ENCODE measurements at places on chromosomes 1 and 21.

GRCh38 chr1:151684128-151684527, 32.5 kb downstream of the CELF3 start:
- DNase-seq: no peak

DNA sequence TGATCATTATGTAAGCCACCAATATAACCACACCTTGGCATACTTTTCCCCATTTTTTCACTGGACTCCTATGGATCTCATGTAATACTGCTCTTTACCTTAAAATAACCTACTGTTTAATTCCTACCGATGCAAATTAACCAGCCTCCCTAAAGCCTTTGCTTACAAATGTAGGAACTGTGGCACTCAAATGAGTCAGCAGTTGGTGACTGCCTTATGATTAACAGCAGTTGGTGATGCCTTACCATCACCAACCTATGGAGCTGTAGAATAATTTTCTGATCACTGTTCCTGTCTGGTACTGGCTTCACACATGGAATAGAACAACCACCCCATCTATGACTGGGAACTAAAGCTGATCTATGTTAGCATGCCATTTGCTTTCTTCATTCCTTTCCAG, 7.8 kb upstream of the NUDT17 start:
- no peak for DNase-seq

DNA sequence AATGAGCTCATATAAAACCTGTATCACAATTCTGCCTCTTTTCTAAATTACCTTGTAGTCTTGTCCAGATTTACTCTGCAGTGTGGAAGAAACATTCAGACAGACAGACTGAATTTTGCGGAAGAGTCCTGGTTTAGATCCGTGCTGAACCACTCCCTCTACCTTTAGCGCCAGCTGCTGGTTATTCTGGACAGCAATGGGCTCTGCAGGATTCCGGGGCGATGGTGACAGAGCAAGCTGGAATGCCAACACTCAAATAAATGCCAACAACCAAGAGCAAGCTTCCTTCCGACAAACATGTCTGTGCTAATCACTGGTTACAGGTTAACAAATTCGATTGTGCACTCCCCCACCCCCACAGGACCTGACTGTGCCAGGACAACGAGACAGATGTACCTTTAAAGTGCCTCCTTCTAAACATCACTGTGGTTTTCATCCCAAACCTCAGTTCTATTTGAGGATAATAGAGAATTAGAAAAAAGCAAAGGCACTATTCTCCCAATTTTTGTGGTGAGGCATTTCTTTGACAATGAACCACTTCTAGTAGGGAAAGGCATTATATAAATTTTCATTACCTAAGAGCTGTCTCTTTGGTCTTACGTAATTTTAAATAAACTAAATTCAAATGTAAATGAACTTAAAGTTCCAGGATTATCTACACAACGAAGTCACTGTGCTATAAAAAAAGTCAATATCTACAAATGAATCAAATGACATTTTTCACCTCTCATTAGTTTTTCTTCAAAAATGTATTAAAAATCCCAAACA, 90.4 kb downstream of the INTS7 start:
- DNase-seq: no peak

DNA sequence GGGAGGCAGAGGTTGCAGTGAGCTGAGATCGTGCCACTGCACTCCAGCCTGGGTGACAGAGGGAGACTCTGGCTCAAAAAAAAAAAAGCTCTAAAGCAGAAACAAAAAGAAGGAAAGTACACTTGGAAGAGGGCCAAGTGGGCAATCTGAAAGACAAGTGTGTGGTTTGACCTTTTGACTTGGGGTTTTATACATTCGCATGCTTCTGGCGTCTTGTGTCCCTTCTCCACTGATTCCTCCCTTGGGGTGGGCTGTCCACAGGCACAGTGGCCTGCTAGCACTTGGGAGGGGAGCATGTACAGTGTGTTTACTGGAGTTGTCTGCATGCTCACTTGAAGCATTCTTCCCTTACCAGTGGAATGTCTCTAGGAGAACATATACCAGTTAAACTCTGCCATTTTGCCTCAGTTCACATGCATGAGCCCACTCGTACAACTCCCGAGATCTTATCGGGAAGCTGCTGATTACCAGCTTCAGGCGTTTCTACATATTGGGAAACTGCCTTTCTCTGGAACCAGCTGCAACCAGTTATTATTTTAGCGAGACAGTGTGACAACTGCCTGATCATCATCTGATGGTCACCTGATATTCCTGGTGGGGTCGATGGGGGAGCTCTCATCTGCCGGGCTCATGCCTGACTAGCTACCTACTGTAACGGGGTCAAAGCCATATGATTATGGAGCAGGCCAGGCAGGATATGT, 113.5 kb upstream of the ZNF678 start:
- no peak for DNase-seq

DNA sequence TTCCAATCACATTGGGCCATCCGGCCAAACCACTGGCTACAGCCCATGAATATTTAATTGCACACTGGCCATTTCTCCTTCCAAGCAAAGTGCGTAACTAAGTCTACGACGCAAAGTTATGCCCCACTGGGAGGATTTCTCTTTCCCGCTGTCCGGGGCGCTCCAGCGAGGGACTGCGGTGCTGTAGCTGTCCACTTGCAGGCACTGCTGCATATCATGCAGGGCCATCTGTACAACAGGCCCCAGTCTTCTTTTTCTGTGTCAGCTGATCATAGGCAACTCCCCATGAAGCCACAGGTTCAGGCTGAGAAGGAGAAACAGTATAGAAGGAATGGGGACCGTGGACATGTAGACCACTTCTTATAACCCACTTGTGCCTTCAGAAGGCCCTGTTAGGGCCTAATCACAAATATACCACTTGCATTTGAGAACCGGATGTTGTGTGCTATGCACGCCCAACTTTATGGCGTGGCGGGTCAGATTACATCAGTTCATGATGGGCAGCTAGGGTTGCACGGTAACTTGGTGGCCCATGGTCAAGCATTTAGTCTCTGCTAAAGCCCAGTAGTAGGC, 58.0 kb downstream of the ADSS2 start:
- no peak for DNase-seq

- DNase-seq: no peak
Observed at GRCh38 chr1:77643456-77643855, 39.0 kb downstream of the ZZZ3 start.

- DNase-seq: no peak
Observed at GRCh38 chr1:244283772-244284171, 167.9 kb downstream of the ADSS2 start.

GRCh38 chr1:162536511-162536910, 25.0 kb upstream of the UAP1 start:
- DNase-seq: no peak

DNA sequence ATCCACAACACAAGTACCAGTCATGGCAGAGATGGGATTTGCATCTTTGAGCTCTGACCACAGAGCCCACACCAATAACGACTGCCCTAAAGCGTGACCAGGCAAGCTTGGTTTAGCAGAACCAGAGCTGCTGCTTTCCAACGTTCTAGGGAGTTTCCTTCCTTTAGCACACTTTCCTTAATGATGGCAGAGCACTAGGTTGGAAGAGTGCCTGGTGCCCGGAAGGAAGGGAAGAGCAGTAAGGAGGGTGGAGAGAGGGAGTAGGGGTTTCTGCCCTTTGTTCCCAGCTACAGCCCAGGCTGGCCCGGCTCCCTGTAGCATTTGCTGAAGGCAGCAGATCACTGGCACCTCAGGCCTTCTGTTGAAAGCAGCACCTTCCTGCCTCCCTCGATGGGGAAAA, 6.1 kb upstream of the EVA1C start:
- no peak for DNase-seq
